ENCODE measurements at places on chromosomes 16 and 17.

DNA sequence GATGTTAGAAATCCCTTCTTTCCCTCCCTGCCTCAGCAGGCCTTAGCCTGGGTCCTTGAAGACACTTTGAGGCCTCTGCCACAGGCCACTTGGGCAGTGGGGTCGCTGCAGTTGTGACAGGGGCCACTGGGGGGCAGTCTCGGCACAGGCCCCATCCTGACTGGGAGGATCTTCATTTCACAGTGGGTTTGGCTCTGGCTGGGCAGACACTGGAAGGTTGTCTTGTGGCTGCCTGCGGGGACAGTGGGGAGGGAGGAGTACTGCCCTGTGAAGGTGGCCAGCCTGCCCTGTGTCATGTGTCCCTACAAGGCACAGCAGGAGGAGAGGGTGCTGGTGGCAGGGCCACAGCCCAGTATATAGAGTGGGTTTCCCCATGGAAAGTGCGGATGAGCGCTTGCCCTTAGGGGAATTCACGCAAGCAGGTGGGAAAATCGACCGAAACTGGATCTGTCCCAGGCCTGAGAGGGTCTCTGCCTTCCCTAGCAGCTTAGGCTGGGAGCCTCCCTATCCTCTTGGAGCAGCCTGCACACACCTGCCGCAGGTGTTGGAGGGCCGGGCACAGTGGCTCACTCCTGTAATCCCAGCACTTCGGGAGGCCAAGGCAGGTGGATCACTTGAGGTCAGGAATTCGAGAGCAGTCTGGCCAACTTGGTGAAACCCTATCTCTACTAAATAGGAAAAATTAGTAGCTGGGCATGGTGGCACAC lies 28.8 kb downstream of the GINS2 start:
- DNase-seq, result peak; percentile 85

DNA sequence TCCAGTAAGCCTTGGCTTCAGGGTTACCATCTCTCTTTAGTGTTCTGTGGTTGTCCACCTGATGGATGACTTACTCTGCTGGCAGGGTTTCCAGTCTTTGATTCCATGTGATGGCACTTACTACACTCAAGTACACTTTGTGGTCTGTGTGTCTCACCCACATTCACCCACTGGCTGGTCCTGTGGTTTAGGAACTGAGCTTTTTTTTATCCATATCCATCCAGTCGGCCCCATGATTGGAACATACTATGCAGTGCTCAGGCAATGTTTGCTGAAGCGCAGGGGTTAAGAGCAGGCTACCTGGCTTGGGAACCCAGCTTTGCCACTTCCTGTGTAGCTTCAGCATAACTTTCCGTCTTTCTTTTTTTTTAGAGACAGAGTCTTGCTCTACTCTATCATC lies 2.8 kb upstream of the FUS start:
- peak; percentile 67 for DNase-seq

- DNase-seq, result no peak
Observed at GRCh38 chr16:80433623-80434022, 107.2 kb upstream of the DYNLRB2 start.

GRCh38 chr17:72560303-72561247 lies 439.8 kb downstream of the SOX9 start:
- peak; percentile 74 for DNase-seq

- no peak for DNase-seq
Observed at GRCh38 chr17:83098241-83099085, 19.1 kb downstream of the METRNL start.

DNA sequence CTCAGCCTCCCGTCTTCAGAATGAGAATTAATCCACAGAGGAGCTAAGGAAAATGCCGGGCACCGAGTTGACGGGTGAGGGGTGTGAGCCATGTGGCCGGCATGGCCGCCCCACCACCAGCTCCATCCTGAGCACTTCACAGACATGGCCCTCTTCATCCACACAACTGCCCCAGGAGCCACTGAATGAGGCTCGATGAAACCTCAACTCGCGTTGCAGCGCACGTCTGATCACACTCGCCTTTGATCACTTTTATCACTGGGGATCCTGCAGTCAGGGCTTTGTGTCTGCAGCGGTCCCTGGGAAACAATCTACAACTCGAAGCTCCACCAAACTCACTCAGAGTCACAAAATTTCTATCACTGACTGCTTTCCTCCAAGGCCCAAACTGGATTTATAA lies 46.7 kb upstream of the CDR2 start:
- DNase-seq, result no peak

- DNase-seq, result no peak
Observed at GRCh38 chr17:3582915-3583314, 25.3 kb upstream of the TRPV3 start.

DNA sequence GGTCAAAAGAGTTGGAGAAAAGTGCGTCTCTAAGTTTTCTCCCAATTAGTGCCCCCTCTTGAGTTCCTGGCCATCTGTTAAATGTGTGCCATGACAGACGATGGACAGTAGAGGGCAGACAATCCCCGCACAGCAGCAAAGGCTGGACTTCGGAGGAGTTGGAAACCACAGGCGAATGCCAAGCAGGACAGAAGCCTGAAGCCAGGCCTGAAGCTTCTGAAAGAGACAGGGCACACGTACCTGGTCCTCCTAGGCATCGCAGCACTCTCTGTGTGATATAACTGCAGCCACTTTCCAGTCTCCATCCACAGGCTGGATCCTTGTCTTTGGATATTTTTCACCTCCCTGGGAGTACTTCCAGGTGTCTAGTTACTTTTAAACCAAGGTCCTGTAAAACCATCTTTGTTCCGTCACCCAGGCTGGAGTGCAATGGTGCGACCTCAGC lies 14.5 kb downstream of the C17orf100 start:
- peak; percentile 84 for DNase-seq

GRCh38 chr16:50386774-50387173 lies 18.0 kb upstream of the BRD7 start:
- no peak for DNase-seq

DNA sequence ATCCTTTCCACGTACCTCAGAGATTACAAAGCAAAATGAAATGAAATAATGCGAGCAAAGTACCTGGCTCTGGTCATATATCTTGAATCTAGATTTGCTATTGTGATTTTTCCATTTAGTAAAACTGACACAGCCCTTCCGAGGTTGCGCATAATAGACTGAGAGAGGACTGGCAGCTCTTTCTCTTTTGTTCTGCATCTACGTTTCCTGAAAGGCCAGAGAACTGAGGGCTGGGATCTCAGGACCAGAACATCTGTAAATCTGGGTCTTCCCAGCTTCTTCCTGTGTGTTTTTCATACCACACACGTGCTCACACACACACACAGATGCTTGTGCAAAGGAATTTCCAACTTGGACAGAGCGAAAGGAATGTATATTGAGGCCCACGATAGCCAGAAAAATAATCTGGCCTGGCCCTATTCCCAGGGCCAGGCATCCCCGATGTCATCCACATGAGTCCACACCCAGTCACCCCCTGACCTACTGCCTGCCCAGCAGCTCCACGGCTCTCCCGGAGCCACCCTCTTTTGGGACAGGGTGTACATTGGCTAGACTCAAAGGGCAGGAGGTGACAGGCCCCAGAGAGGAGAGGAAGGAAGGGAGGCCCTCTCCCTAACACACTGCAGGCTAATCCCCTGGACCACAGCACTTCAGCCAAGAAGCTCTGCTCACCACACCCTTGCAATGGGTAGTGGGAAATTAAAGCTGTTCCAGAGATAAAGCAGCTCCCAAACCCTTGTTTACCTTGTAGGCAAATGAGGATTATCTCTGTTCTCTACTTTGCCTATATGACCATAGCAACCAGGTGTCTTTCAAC lies 41.8 kb downstream of the NOL11 start:
- DNase-seq, result peak; percentile 41

DNA sequence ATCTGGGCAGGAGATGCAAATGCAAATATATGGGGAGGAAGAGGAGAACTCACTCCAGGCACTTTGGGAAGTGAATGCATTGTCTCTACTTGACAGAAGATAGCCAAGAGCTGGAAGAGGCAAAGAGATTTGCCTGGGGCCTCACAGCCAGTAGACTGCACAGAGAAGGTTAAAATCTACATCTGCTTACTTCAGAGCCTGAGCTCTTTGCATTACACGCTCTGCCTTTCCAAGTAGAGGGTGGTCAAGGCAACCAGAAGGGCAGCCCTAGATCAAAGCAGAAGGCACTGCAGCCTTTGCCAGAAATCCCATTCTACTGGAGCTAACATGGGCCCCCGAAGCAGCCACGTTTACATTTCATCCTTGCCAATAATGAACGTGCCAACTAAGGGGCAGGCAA lies 407.2 kb upstream of the CCL2 start:
- DNase-seq, result no peak

- peak; percentile 80 for DNase-seq
Observed at GRCh38 chr17:29929006-29929532, 959 bp downstream of the SSH2 start.

Measured in hematopoietic multipotent progenitor cell treated with erythropoietin and hydrocortisone succinate and interleukin-3 and kit ligand, for 6 days (in vitro differentiated cells).